ENCODE measurements at places on chromosomes 7 and 10.

DNA sequence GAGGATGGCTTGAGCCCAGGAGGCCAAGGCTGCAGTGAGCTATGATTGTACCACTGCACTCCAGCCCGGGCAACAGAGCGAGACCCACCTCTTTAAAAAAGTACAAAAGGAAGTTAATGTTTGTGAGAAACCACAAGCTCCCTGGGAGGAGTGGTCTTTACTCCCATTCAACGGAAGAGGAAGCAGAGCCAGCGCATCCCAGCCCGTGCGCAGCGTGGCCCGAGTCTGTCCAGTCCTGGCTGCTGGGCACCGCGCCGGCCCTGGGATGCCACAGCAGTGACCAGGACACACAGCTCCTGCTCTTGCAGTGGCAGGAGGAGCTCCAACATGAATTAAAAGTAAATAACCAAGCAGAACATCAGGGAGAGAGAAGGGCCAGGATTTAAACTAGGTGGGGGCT is 68.4 kb downstream of the ELFN1 start:
- no peaks in the 10 kb centered on the region for H3K4me1 ChIP-seq
- H3K4me3 ChIP-seq: no peak overlapping the region
- no peak for DNase-seq
- no peak overlapping the region for H3K27ac ChIP-seq
- no peaks in the 10 kb centered on the region for H3K36me3 ChIP-seq
- H3K27me3 ChIP-seq: no peaks in the 10 kb centered on the region

GRCh38 chr10:102493771-102494170 is 8.7 kb downstream of the ACTR1A start:
- H3K27ac ChIP-seq: no peak overlapping the region
- H3K4me1 ChIP-seq: peaks cover 5% of the 10 kb centered on the region
- H3K27me3 ChIP-seq: no peaks in the 10 kb centered on the region
- no peak for DNase-seq
- no peak overlapping the region for H3K4me3 ChIP-seq
- H3K36me3 ChIP-seq: no peaks in the 10 kb centered on the region

DNA sequence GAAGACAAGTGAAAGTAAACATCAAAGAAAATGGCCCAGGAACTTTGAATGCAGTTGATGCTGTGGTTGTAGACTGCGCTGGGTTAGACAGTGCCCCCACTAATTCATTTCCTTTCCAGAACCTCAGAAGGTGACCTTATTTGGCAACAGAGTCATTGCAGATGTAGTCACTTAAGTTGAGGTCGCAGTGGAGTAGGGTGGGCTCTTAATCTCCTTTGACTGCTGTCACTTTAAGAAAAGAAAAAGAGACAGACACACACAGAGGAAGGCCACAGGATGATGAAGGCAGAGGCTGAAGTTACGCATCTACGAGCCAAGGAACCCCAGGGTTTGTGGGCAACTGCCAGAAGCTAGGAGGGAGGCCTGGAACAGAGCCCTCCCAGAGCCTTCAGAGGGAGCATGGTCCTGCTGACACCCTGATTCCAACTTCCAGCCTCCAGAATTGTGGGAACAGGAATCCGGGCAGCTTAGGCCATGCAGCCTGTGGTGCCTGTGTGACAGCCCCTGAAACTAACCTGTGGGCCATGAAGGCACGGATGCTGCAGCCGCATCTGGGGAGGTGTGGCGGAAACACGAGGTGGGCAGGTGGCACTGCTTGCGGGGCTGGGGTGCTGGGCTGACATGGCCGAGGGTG is 107.6 kb downstream of the PRKAG2 start:
- H3K36me3 ChIP-seq: no peaks in the 10 kb centered on the region
- H3K27me3 ChIP-seq: no peaks in the 10 kb centered on the region
- H3K4me3 ChIP-seq: no peak overlapping the region
- H3K27ac ChIP-seq: no peak overlapping the region

DNA sequence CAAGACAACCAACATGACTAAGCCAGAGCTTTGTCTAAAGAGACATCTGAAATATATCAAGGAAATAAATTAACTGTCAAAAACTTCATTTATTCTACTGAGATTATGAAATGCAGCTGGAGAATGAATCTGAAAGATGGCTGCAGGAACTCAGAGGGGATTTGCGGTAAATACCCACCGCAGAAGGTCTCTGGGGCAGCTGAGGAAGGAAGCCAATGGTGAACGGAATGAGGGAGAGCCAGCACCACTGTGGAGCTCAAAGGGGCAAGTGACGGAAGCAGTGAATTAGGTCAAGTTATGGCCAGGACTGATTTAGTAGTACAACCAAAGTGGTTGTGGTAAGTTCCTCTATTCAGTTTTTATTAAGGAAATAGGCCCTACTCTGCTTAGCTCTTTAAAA is 215.3 kb upstream of the GLI3 start:
- no peak overlapping the region for H3K27ac ChIP-seq
- H3K36me3 ChIP-seq: no peaks in the 10 kb centered on the region
- no peak for DNase-seq
- no peak overlapping the region for H3K4me3 ChIP-seq

DNA sequence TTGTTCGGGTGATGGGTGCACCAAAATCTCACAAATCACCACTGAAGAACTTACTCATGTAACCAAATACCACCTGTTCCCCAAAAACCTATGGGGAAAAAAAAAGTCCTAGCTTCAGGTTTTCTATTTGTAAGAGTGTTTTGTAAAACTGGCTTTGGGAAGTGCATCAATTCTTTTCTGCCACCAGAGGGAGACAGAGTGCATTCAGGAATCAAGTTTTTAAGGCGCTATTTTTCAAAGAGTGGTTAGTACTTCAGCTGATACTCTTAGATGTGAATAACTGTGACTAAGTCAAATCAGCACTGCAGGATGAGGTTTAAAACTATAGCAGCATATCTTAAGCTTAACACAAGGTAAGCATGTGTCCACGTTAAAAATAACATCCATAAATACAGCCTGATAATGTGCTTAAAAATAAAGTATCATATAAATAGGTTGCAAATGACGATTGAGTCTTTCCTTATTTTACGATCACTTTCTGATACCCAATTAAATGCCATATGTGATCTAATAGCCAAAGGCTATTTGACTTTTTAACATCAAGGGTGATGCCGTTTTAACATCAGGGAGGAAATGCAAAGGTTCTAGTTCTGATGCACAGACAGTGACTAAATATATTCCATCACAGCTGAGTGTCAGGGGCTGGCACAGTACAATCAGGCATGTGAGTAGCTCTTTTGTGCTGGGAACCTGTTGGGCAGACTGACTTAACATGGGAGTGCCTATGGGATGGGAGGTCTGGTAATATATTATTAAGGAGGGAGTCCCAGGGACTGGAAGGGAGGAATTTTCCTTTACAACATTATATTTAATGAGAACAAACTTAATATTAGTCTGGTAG is 10.6 kb upstream of the LYZL2 start:
- peaks cover 3% of the 10 kb centered on the region for H3K4me1 ChIP-seq
- H3K4me3 ChIP-seq: no peak overlapping the region
- no peak overlapping the region for H3K27ac ChIP-seq
- H3K27me3 ChIP-seq: peaks cover 3% of the 10 kb centered on the region

GRCh38 chr10:11602358-11602757 is 9.1 kb downstream of the USP6NL start:
- H3K27me3 ChIP-seq: no peaks in the 10 kb centered on the region
- H3K4me1 ChIP-seq: peaks cover 19% of the 10 kb centered on the region

- H3K27me3 ChIP-seq: peaks cover 13% of the 10 kb centered on the region
- no peak overlapping the region for H3K27ac ChIP-seq
- no peaks in the 10 kb centered on the region for H3K36me3 ChIP-seq
- H3K4me1 ChIP-seq: no peaks in the 10 kb centered on the region
- no peak for DNase-seq
These were observed 12.0 kb upstream of the ZNF800 start for GRCh38 chr7:127404286-127405072.

DNA sequence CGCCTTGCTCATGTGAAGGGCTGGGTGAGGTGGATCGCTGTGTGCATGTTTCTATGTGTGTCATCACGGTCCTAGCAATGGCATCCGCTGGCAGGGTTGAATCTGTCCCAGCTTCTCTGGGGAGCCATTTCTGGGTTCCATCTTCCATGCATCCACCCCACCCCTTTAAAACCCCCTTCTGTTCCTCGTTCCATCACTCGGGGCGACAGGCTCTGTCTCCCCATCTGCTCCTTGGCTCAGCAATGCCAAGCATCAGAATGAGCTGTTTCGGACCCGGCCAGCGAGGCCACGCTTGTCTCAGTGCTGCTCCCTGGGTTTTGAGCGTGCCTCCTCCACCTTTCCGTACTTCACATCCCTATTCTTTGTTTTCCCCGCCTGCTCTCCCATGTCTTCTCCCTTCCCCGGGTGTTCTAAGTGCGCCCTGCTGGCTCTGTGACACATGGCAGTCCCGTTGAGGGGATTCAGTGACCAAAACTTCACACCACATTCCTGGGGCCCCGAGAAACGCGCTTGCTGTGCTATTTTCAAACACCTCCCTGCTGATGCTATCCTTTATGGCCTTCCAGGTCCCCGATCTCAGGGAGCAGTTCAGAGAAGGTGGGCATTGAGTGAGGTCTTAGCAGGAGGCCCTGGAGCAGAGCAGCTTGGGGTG is 554.1 kb upstream of the FOXK1 start:
- no peaks in the 10 kb centered on the region for H3K27me3 ChIP-seq
- no peak overlapping the region for H3K27ac ChIP-seq
- no peak overlapping the region for H3K4me3 ChIP-seq
- H3K36me3 ChIP-seq: no peaks in the 10 kb centered on the region

- H3K4me3 ChIP-seq: peak overlapping the region; percentile 49
- H3K36me3 ChIP-seq: no peaks in the 10 kb centered on the region
- peaks cover 77% of the 10 kb centered on the region for H3K4me1 ChIP-seq
- peak overlapping the region; percentile 80 for H3K27ac ChIP-seq
- peak; percentile 72 for DNase-seq
- peaks cover 11% of the 10 kb centered on the region for H3K27me3 ChIP-seq
These were observed 1.2 kb upstream of the SMARCD3 start for GRCh38 chr7:151249732-151250072.

DNA sequence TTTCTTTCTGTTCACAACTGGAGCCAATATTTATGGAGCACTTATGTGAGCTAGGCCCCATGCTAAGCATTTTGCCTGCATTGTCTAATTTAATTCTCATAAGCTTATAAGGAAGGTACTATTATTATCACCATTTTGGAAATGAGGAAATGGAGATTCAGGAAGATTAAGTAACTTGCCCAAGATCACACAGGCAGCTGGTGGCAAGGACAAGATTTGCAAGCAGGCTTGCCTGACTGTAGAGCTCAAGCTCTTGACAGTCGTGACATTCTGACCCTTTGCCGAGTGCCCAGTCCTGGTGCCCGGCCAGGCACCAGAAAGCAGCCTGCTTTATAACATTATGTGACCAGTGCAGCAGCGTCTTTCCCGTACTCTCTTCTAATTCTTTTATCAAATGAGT is 38.2 kb downstream of the WNT2 start:
- H3K27me3 ChIP-seq: no peaks in the 10 kb centered on the region
- DNase-seq: no peak
- no peak overlapping the region for H3K4me3 ChIP-seq
- H3K4me1 ChIP-seq: no peaks in the 10 kb centered on the region
- H3K36me3 ChIP-seq: no peaks in the 10 kb centered on the region
- no peak overlapping the region for H3K27ac ChIP-seq

DNA sequence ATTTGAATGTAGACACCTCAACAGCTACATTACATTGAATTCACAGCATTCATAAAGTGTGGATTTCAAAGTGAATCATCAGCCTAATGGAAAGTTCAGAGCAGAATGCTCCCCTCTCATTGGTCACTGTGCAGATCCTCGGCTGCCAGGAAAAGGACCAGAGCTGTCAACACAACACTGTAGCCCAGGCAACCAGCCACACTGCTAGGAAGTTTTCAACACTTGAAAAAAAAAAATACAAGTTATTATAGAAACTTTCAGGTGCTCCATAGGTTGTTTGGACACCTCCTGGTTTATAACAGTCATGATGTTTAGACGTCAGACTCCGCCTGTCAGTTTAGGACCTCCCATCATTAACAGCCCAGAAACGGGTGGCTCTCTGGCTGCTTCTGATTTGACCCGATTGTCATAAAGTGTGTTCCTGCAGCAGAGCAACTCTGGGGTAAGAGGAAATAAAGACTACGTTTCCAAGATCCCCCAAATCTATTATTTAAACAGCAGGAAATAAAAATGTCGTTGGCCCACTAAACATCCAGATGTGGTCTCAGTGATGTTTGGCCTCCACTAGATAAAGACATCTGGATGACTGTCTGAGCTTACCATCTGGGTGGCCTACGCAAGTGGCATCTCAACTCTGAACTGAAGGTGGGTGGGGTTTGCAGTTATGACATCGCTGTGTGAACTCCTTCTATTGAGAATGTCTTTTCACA is 117.4 kb downstream of the CABCOCO1 start:
- peak; percentile 72 for DNase-seq
- H3K27me3 ChIP-seq: no peaks in the 10 kb centered on the region
- no peaks in the 10 kb centered on the region for H3K4me1 ChIP-seq
- peak overlapping the region; percentile 74 for H3K27ac ChIP-seq
- no peak overlapping the region for H3K4me3 ChIP-seq

GRCh38 chr10:63521416-63522276 is 445 bp downstream of the REEP3 start:
- peak overlapping the region; percentile 66 for H3K4me3 ChIP-seq
- H3K27me3 ChIP-seq: no peaks in the 10 kb centered on the region
- DNase-seq: peak; percentile 76
- H3K27ac ChIP-seq: peak overlapping the region; percentile 99
- peaks cover 28% of the 10 kb centered on the region for H3K4me1 ChIP-seq
- H3K36me3 ChIP-seq: no peaks in the 10 kb centered on the region

DNA sequence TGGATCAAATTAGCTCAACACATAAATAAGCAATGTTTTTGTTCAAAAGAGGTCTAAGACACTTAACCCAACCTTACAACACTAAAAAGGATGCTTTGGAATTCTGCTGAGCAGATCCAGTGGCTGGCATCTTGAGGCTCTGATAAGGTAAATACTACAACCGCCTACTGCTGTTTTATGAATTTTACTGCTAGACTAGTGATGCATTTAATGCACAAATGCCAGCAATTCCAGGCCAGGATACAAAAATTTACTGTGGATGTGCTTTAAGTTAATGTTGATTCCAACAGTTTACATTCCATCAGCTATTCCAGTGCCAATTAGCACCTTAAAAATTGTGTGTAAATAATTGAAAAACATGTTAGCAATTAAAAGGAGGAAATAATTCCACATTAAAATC is 261.3 kb downstream of the PARD3 start:
- H3K4me3 ChIP-seq: no peak overlapping the region
- no peak for DNase-seq
- H3K36me3 ChIP-seq: no peaks in the 10 kb centered on the region
- H3K27ac ChIP-seq: no peak overlapping the region
- no peaks in the 10 kb centered on the region for H3K4me1 ChIP-seq
- H3K27me3 ChIP-seq: no peaks in the 10 kb centered on the region

- no peak for DNase-seq
- no peaks in the 10 kb centered on the region for H3K4me1 ChIP-seq
- no peaks in the 10 kb centered on the region for H3K27me3 ChIP-seq
- H3K27ac ChIP-seq: no peak overlapping the region
- no peaks in the 10 kb centered on the region for H3K36me3 ChIP-seq
These were observed 59.7 kb upstream of the ADRA2A start for GRCh38 chr10:111017098-111017497.

GRCh38 chr7:41012041-41012440 is 690.8 kb downstream of the INHBA start:
- no peaks in the 10 kb centered on the region for H3K27me3 ChIP-seq
- H3K4me3 ChIP-seq: no peak overlapping the region
- no peak overlapping the region for H3K27ac ChIP-seq
- no peak for DNase-seq
- peaks cover 23% of the 10 kb centered on the region for H3K4me1 ChIP-seq

Data from left lung (tissue), 14 donors.